ENCODE measurements at places on chromosomes 6 and 20. TPM values are rescaled to one million over a fixed set of nuclear protein-coding genes. Genes with fewer than 3 reads are reported as not detected.

DNA sequence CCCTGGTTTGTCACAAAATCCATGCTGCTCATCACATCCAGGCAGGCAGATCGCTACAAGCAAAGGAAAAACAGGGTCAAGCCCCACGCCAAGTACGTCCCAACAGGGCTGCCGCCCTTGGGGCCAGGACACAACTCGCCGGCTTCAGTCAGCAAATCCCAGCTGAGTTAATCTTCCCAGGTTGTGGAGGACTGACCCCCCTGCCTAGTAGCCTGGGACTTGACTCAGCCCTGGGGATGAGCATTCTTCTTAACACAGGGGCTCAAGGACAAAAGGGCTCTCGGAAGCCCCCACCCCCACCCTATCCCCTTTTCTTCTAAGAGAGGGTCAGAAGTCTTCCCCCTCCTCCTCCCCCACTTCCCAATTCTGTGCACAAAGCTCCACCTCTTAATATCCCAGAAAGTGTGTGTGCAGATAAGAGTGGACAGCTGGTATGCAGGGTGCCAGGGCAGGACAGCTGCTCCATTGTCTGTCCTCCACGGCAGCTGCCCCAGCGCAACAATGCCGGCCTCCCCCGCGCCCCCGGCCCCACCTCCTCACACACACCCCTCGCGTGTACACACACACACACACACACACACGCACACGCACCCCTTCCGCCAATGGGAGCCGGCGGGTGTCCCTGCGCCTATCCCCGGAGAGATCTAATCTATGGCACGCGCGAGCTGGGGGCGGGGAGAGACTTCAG is 4.5 kb downstream of the DLL1 start:
- no peak for DNase-seq

The CYP39A1 gene
- polyA plus RNA-seq: 0.24 TPM

GRCh38 chr6:89644864-89645263 is 6.3 kb upstream of the LYRM2 start:
- DNase-seq: no peak

- no peak for DNase-seq
These were observed 246.7 kb downstream of the MAFB start for GRCh38 chr20:40442181-40442963.

- DNase-seq: no peak
These were observed 33.4 kb downstream of the PREX1 start for GRCh38 chr20:48794360-48794759.

DNA sequence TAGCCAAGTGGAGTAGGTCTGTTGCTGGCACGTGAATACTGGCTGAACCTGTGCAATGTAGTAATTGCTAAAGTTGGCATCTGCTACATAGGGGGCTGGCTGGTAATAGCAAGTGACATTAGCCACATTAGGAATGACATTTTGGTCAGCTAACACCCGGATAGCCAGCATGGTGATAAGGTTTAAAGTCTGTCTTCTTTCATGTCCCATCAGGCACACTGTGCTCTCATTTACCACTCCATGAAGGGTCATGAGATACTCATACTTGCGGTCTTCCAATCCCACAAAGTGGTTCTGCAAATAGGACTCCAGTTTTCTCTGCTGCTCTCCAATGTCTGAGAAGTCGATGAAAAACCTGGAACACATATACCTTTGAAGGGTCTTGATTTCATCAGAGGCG is 2.8 kb downstream of the TENT5A start:
- peak; percentile 39 for DNase-seq

The SNAP25 gene
- polyA plus RNA-seq: 7.2 TPM

- DNase-seq: peak; percentile 55
These were observed 149.7 kb downstream of the TFAP2C start for GRCh38 chr20:56778765-56779195.

The MCCD1 gene
- not detected for polyA plus RNA-seq

GRCh38 chr6:161918109-161918531 is 644.3 kb upstream of the AGPAT4 start:
- DNase-seq: peak; percentile 74

GRCh38 chr20:32201977-32202363 is 5.6 kb downstream of the PLAGL2 start:
- DNase-seq: no peak

DNA sequence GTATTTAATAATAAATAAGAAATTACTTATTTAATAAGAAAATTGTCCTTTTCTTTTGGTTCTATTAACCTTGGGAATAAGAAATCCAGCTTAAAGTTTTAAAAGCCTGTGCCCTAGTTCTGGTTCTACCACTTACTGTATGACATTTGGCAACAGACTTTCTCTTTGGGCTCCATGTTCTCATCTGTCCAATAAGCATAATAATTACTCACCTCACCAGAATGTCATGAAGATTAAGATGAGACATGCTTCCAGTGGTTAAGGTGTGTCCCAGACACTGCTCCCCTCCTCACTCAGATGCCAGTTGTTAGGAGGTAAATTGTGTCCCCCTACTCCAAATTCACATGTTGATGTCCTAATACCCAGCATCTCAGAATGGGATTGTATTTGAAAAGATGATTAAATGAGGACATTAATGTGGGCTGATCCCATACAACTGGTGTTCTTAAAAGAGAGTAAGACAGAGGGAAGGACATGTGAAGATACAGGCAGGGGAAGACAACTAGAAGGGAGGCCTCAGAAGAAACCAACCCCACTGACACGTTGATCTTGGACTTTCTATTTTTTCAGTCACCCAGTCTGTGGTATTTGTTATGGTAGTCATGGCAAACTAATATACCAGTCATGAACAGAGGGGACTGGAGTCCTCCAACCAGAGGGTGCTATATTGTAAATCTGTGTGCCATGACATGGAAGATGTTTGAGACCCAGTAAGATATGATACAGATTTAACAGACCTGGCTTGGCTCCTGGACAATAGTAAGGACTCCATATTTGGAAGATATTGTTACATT is 6.4 kb upstream of the MICAL1 start:
- DNase-seq: no peak

The SIRPB1 gene
- polyA plus RNA-seq: not detected

DNA sequence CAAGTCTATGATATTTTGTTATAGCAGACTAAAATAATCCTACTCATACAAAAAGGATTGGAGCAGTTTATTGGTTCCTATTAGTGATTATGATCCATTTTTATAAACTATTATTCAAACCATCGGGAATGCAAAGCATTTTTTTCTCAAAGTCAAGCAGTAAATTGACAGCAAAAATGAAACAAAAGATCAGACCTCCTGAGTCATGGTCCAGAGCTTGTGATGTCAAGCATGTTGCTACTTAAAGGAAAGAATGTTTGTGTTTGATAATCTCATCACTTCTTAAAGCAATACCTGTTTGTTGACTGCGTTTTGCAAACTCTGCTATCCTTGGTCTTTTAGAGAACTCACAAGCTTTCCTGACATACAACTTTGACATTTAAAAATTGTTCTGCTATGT is 204.4 kb downstream of the SAMD5 start:
- DNase-seq: peak; percentile 20

GRCh38 chr6:1997702-1998101 is 247.7 kb downstream of the GMDS start:
- no peak for DNase-seq

GRCh38 chr6:17429383-17430061 is 36.1 kb downstream of the CAP2 start:
- DNase-seq: peak; percentile 78

GRCh38 chr20:32737371-32738223 is 5.7 kb downstream of the COMMD7 start:
- DNase-seq: peak; percentile 91

GRCh38 chr20:43840382-43841070 is 74.1 kb upstream of the TOX2 start:
- peak; percentile 44 for DNase-seq

DNA sequence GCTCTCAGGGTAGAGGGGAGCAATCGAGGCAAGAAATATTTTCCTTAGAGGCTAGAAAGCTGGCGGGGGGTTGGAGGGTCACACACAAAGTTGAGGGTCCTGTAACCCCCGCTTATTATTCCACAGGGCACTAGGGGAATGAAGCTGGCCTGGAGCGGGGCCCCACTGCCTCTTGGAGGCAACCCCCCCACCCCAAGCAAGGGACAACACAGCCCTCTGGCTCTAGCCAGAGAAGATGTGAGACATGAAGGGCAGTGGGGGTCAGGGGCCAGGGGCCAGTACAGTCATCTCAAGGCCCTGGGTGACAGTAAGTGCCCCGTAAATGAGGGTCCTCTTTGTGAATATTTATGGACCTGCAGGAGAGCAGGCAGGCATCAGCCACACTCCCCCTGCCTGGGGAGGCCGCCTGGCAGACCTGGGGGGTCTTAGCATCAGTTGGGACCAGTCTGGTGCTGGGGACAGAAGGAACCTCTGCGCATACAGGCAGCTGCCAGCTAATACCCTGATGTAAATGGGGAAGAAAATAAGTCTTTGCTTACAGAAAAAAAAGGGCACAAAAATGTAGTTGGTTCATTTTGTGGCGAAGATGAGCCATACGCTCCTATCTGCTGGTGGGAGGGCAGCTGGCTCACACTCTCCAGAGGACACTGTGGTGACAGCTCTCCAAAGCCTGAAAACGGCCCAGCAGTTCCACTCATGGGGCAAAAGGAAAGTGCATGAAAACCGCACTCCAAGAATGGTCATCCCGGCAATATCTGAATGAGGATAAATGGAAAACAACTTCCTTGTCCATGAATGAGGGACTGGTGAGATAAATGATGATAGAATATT is 21.9 kb downstream of the SPATA2 start:
- DNase-seq: no peak

DNA sequence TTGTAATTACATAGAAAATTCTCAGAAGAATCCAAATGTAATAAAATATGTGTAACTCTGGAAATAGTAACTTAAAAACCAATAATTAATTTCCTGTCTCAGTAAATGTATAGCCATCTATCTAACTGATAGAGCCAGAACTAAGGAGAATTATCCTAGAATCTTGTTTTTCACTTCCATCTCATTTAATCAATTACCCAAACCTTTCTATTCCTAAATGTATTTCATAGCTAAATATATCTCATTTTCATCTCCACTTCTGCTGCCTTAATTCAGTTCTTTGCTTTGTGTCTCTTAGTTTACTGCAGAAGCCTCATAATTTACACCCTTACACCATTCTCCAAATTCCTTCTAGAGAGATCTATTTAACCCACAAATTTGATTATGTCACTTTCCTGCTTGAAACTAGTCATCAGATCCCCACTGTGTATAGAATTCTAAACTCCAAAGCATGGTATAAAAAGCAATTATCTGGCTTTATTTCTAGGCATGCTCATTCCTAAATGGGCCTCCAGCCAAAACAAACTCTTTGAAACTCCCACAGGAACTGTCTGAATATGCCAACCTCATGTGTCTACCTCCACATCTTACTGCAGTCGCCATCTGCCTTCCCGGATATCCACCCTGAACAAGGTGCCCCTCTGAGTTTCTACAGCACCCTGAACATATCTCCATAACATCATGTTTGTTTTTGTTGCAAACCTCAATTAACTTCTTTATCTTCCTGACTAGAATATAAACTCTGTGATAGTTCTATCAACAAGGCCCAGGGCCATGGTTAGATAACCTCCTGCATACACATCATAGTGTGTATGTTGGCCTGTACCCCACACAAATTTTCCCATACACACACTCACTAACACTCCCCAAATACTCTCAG is 70.5 kb upstream of the ADTRP start:
- DNase-seq: peak; percentile 68

- no peak for DNase-seq
These were observed 33.3 kb downstream of the IRF4 start for GRCh38 chr6:424741-425417.

The ZSCAN23 gene
- 3.8 TPM for polyA plus RNA-seq

GRCh38 chr6:140909156-140909555 is 1223.6 kb upstream of the GJE1 start:
- peak; percentile 80 for DNase-seq

DNA sequence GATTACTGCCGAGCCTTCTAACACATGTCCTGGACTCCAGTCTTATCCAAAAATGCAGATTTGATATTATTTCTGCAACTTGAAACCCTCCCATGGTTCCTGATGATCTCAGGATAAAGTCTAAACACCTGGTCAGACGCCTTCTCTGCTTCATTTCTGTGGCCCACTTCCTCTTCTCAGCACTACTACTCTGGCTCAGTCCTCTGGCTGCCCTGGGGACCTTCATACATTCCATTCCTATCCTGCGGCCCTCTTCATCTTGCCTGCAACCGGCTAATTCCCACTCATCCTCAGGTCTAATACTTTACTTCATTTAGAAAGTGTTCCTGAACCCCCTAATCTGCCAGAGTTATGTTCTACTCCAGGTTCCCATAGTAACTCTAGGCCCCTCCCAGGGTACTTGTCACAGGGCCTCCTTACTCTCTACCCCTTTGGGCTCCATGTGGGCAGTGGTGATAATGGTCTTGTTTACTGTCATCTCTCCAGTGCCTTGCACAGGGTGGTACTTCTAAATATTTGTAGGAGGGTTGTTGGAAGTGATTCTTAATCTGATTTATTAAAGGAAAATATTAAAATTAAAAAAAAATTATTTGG is 18.9 kb downstream of the MAN1A1 start:
- no peak for DNase-seq

- peak; percentile 91 for DNase-seq
These were observed 122.6 kb upstream of the IFNGR1 start for GRCh38 chr6:137341681-137342195.

DNA sequence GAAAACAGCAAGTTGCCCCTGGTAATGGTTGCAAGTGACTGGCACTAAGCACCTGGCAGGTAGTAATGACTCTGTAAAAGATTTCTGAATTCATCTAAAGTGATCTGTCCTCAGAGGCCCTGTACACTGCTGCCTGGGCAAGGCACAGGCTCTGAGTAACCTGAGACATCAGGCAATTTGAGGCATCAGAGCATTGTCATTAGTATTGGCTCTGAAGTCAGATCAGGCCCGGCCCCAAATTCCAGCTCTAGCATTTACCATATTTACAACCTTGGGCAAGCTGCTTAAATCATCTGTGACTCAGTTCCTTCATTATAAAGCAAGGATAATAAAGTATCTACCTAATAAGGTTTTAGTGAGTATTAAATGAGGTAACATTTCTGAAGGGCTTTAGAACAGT is 17.3 kb upstream of the TENT5A start:
- peak; percentile 70 for DNase-seq

The CTCFL gene
- polyA plus RNA-seq: not detected

DNA sequence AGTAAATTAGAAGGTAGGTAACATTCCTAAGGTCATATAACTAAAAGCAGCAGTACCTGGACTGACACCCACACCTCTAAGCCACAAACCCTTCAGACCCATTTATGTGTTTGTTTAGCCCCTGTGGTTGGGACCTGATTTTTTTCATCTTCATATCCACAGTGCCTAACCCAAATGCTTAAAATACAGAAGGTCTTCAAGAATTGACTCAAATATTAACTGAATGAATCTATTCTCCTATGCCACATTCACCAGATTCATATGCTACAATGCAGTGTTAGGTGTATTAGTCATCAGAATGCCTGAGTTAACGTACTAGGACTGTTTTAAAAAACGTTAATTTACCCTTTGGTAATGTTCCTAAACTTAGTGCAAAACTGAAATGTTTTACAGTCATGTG is 124.8 kb downstream of the AHI1 start:
- peak; percentile 78 for DNase-seq

The EDN1 gene
- 10.1 TPM for polyA plus RNA-seq

The EIF6 gene
- polyA plus RNA-seq: 187 TPM

GRCh38 chr6:151084275-151084674 is 155.5 kb upstream of the AKAP12 start:
- no peak for DNase-seq

Measured in fibroblast of lung (primary cell).